ENCODE measurements at places on chromosomes 3 and 15.

DNA sequence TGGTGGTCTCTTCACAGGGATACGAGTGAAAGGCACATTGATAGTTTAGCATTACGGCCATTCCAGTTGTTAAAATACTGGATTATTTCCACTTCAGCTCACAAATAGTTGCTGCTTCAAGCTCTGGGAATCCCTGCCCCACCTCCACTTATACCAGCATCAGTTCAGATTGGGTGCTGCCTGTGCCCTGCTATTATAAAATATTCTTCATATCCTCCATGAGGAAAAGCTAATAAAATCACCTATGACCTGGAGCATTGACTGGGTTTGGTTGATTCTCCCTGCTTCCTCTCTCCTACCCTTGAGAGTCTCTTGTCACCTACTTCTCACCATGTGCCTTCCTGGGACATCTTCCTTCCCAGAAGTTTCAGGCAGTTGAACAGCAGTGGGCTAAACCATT lies 529.0 kb downstream of the MCTP2 start:
- DNase-seq, result no peak

GRCh38 chr3:63395960-63396359 lies 117.9 kb downstream of the SYNPR start:
- no peak for DNase-seq

DNA sequence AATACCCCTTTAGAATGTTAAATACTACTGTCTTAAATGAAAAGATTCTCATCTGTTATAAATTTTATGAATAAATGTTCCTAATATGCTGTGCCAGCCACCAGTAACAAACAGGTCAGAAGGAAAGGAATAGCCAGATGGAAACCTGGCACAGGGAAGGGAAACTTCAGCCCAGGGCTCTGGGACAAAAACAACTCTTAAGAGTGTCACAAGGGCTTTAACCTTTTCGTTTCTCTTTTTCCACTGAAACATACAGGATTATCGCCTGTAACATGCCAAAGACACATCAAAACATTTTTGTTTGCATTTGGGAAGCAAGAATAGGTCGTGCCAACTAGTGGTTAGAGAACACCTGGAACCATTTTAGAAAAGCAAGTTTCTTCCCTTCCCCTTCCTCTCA lies 109.0 kb upstream of the NEDD4 start:
- DNase-seq, result no peak

DNA sequence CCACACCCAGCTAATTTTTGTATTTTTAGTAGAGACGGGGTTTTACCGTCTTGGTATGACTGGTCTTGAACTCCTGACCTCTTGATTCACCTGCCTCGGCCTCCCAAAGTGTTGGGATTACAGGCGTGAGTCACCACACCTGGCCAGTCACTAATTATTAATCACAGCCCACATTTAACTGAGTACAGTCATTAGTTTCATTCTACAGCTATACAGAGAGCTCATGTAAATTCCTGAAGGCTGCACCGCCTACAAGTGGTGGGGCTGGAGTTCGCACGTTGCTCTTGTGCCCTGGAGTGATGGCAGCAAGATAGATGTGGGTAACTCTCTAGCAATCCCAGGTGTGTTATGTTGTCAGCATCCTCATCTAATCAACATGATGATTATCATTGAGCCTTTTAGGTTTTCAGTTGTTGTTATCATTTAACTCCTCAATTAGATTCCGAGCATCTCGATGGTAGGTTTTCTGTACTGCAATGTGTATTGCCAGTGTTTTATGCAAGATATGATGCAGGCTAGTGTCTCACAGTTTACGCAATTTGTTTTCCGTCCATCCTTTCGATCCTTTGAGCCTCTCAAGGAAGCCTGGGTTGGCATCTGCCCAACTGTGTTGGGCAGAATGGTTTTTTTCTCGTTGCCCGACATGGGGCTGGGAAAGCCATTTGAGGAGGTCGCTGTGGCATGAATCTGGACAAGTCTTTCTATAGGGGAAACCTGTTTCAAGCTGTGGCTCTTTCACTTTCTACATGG lies 216.3 kb downstream of the LPP start:
- DNase-seq, result no peak

DNA sequence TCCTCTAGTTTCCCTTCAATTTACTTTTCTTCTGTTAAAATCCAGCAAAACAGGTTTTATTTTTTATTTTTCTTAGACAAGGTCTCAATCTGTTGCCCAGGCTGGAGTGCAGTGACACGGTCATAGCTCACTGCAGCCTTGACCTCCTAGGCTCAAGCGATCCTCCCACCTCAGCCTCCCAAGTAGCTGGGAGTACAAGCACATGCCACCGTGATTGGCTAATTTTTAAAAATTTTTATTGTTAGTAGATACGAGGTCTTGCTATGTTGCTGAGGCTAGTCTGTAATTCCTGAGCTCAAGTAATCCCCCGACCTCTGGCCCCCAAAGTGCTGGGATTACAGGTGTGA lies 41.6 kb downstream of the ILDR1 start:
- DNase-seq, result no peak

- DNase-seq, result no peak
Observed at GRCh38 chr3:13896473-13897154, 16.7 kb upstream of the WNT7A start.

DNA sequence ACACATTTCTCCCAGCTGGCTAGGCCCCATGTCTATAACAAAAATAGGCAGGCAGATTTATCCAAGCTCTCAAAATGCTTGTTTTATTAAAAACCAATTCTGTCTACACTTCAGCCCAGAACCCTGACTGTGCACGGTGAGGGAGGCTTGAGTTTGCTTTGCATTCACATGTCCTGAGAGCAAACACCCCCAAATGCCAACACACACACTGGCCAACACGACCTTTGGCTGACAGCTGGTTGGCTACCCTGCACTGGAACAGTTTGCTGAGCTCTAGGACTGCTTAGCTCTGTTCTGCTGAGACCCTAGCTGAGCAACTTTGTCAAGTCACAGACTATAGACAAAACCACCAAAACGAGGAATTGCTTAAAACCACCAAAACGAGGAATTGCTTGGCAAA lies 3.6 kb downstream of the STIMATE start:
- DNase-seq, result no peak

DNA sequence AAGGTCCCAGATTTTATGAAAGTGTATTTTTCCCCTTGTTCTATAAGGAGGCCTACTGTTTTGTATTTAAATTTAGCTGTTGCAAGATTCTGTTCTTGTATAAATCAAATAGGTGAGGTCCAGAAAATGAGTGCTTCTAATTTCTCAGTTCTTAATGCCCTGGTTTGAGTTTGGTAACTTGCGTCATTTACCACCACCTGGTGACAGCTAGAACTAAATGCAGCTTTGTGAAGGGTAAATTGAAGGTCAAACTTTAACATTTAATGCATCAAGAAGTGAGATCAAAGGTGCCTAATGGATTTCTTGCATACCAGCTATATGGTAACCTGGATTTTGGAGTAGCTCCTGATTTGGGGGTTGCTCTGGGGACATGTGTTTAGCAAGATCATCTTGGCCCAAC lies 50.7 kb upstream of the POLR2M start:
- no peak for DNase-seq

DNA sequence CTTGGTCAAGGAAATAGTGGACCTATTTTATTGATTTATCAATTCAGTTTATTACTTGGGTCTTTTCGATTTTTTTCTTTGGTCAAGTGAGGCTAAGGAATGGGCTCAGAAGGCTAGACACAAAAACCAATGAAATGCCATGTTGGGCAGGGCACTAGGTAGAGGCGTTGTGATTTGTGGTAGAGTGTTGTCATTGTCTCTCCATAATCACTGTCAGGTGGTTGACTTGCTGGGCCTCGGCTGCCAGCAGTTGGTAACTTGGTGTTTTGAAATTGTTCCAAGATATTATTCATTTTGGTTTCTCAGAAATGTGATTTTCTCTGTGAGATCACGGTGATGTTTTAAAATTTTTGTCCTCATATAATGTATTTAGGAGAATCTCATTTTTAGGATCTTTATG lies 173.6 kb downstream of the KLHL25 start:
- no peak for DNase-seq

GRCh38 chr3:27575499-27575898 lies 91.3 kb upstream of the SLC4A7 start:
- no peak for DNase-seq

- no peak for DNase-seq
Observed at GRCh38 chr3:126577261-126577660, 18.5 kb upstream of the C3orf22 start.

DNA sequence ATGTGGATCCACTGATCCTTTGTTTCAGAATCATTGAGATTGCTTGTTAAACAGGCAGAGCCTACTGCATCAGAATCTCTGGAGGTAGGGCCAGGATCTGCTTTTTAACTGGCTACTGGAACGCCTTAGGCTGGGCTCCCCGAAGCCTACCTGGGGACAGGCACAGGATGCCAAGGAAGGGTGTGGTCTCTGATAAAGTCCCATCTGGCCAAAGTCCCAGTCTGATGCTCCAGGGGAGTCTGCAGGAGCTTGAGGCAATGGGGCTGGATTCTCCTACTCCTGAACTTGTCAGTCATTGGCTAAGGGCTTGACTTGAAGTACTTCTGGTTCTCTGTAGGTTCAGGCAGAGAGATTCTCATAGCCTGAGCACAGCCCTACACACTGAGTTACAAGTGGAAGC lies 22.4 kb upstream of the CCK start:
- no peak for DNase-seq

DNA sequence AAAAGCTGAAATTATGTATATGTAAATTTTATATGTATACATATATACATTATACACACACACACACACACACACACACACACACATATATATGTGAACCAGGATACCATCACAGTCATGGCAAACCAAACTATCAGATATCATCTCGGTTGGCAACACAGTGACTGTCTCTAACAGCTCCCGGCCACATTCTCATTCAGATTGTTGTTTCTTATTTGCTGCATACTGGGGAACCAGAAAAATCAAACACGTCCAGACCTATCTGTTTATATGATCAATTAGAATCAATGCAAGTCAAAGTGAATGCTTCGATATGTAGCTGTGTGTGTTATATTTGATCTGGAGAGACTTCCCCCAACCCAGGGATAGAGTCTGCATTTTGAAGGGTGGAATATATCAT lies 61.1 kb downstream of the TIPARP start:
- DNase-seq, result no peak

GRCh38 chr3:4334548-4334947 lies 31.4 kb downstream of the SETMAR start:
- DNase-seq, result no peak

DNA sequence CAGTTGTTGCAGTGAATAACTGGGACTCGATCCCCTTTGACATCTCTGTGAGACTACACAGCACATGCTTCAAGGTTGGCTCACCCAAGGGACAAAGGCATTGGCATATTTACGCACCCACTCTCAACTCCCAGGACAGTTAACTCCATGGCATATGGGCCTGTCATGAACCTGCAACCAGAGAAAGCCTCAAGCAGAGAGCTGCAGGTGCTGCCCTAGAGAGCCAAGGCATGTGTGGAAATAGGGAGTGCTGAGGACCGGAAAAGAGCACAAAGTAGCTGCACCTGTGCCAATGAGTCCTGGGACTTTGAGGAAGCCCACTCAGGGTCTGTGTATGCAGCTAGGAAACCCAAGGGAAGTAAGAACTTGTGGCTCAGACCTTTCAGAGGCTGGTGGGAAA lies 32.9 kb upstream of the SLC24A5 start:
- no peak for DNase-seq

GRCh38 chr15:41896566-41896965 lies 2.7 kb upstream of the SPTBN5 start:
- no peak for DNase-seq

DNA sequence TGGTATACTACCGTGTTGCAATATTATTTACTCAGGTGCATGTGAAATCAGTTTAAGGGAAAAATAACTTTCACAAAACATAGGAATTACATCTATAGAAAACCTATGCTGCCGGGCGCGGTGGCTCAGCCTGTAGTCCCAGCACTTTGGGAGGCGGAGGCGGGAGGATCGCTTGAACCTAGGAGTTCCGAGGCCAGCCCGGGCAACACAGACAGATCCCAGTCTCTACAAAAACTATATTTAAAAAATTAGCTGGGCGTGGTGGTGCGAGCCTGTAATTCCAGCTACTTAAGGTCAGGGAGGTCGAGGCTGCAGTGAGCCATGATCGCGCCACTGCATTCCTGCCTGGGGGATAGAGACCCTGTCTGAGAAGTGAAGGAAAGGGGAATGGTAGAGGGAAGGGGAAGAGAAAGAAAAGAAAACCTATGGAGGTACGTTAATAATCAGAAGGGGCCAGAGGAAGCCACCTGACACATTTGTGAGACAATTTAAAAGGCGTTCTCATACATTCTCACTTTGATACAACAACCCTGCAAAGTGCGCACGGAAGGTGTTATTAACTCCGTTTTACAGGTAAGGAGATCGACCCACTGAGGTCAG lies 456 bp upstream of the TMEM62 start:
- DNase-seq, result no peak

DNA sequence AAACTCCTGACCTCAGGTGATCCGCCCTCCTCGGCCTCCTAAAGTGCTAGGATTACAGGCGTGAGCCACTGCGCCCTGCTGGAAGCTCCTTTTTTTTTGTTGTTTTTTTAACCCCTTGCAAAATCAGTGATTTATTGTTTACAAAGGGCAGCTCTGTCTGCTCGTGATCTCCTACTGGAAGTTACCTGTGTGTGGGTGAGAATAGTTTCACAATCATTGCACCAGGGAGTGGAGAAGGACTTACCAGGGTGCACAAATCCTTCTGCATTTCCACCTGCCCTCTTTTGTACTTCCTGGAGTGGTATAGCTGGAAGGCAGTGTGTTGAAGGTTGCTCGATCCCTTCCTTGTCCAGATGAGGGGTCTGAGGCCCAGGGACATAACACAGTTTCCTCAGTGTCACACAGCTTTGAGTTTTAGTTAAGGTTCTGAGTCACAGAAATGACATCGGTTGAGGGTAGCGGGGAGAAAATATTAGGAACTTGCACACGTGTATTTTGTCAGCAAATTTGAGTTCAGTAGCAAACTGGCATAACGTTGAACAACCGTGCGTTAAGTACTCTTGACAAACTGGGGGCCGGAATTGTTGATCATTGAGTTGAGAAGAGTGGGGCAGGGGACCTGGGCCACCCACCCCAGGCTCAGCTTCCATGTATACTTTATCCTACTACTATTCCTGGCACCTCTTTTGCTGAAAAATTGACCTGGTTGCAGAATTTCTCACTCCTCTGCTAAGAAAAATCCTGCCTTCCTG lies 11.3 kb upstream of the TRAK1 start:
- no peak for DNase-seq

DNA sequence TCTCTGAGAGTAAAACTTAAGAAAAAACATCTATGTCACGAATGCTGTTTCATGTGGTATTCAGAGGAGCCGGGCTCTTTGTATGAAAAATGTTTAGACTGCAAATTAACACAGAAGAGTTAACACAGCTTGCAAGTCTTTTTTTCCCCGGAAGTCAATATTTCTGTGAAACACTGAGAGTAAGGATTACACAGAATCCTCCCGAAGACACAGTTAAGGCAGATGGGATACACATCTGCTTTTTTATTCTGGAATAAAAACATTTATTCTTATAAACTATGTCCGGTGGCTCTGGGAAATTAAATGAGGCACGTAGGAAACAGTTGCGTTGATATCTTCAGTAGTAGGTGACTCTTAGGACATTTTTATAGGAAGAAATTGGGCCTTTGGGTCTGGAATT lies 180.6 kb downstream of the PTPRG start:
- no peak for DNase-seq

- DNase-seq, result no peak
Observed at GRCh38 chr3:38404286-38404685, 49.4 kb upstream of the ACVR2B start.

GRCh38 chr15:91956026-91956723 lies 102.7 kb downstream of the SLCO3A1 start:
- DNase-seq, result no peak

- no peak for DNase-seq
Observed at GRCh38 chr3:196947136-196947859, 5.0 kb upstream of the NCBP2 start.

All from tibial nerve (tissue), 4 donors.